ENCODE measurements at places on chromosomes 1 and 21. TPM values are rescaled to one million over a fixed set of nuclear protein-coding genes. Genes with fewer than 3 reads are reported as not detected.

TRIM67 gene
- total RNA-seq, result 0.03 TPM

SLAMF9 gene
- total RNA-seq, result not detected

TMEM200B gene
- total RNA-seq, result 1.5 TPM

GRCh38 chr1:234722904-234723720 is 113.1 kb upstream of the IRF2BP2 start:
- peaks cover 44% of the 10 kb centered on the region for H3K4me1 ChIP-seq
- peak; percentile 65 for DNase-seq
- H3K4me3 ChIP-seq, result no peak overlapping the region
- H3K27me3 ChIP-seq, result no peaks in the 10 kb centered on the region

DNA sequence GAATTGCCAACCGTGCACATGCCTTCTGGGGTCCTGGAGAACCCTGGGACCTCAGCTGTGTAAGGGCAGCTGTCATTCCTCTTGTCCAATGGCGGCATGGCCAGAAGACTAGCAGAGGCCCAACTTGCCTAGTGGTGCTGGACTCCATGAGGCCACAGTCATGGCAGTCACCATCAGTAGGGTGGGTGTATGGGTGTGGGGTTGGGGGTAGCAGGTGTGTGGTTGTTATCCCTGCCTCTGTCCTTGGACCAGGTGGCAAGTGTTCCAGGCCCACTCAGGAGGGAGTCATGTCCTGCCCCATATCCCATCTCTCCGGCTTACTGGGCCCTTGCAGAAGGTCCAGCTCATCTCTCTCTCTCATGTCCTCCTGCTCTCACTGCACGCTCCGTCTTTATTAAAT is 1596.2 kb downstream of the MRPL39 start:
- no peaks in the 10 kb centered on the region for H3K4me1 ChIP-seq
- DNase-seq, result no peak
- H3K27ac ChIP-seq, result no peak overlapping the region
- H3K4me3 ChIP-seq, result no peak overlapping the region
- no peaks in the 10 kb centered on the region for H3K27me3 ChIP-seq

DNA sequence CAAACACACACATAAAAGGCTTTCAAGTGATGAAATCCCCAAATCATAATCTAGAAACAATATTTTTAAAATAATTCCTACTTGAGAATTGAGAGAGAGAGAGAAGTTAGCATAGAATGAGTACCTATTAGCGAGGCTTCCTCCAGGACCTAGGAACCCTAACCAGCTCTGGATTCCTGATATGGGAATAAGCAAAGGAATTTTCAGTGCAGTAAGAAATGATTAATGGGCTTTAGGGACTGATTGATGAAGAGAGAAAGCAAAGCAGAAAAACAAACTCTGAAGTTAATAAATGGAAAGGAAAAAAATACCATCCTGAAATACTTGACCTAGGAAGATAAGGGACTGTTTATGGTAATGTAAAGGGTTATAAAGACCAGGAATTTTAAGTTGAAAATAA is 60.6 kb downstream of the WARS2 start:
- H3K4me3 ChIP-seq, result no peak overlapping the region
- no peaks in the 10 kb centered on the region for H3K4me1 ChIP-seq
- DNase-seq, result no peak
- H3K27ac ChIP-seq, result no peak overlapping the region
- no peaks in the 10 kb centered on the region for H3K27me3 ChIP-seq

DNA sequence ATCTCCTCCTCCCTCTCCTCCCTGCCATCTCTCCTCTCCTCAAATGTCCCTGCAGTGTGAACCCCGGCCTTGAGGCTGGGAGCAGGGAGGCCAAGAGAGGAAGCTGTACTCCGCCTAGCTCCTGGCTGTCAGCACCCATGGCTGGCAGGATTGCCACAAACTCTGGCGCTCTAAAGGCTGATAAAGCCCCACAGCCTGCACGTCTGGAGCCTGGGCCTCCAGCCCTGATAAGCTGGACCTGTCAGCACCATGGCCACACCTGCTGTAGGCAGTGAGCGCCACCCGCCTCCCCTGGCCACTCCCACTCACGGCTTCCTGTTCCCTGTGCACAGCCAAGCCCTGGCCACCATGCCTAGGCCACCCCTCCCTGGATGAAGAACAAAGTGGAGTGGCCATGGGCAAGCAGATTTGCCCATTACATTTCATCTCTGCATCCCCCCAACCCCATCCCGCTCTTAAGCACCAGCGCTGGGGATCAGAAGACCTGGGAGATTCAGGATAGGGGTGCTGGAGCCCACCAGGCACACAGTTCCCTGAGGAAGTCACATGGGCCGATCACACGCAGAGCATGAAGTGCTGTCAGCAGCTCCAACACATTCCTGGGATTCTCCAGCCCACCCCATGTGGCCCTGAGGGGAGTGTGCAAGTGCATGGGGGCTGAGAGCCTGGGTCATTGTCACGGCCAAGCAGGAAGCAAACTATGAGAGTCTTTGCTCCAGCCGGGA is 24.2 kb upstream of the NPPB start:
- peak; percentile 72 for DNase-seq
- H3K27ac ChIP-seq, result no peak overlapping the region
- no peaks in the 10 kb centered on the region for H3K27me3 ChIP-seq
- H3K4me3 ChIP-seq, result no peak overlapping the region
- no peaks in the 10 kb centered on the region for H3K36me3 ChIP-seq

- no peak for DNase-seq
- no peak overlapping the region for H3K4me3 ChIP-seq
- H3K27me3 ChIP-seq, result no peaks in the 10 kb centered on the region
- H3K27ac ChIP-seq, result no peak overlapping the region
- no peaks in the 10 kb centered on the region for H3K36me3 ChIP-seq
- H3K4me1 ChIP-seq, result peaks cover 2% of the 10 kb centered on the region
Observed at GRCh38 chr21:26148840-26149354, 21.7 kb downstream of the APP start.

- no peaks in the 10 kb centered on the region for H3K36me3 ChIP-seq
- DNase-seq, result no peak
- no peak overlapping the region for H3K4me3 ChIP-seq
- H3K4me1 ChIP-seq, result no peaks in the 10 kb centered on the region
- no peaks in the 10 kb centered on the region for H3K27me3 ChIP-seq
Observed at GRCh38 chr1:215601276-215601675, 34.2 kb downstream of the KCTD3 start.

DNA sequence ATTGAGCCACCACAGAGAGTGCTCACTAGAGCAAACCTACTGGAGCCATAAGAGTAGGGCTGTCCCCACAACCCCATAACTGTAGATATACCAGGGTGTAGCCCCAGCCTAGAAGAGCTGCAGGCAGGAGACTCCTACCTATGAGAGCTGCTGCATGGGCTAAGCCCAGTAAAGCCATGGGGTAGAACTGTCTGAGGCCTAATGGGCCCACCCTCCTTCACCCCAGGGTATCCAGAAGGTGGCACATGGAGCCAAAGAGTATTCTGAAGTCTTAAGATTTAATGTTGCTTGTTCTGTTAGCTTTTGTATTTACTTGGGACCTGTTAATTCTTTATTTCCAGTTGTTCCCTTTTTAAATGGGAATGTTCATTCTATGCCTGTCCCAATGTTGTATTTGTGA is 1193.7 kb upstream of the ADGRL2 start:
- H3K4me1 ChIP-seq, result no peaks in the 10 kb centered on the region
- H3K4me3 ChIP-seq, result no peak overlapping the region
- no peak overlapping the region for H3K27ac ChIP-seq
- no peaks in the 10 kb centered on the region for H3K36me3 ChIP-seq

Data from colonic mucosa (tissue), 4 donors.